ENCODE measurements at places on chromosomes 2 and 18.
A peak's percentile ranks its signal among the peaks of the same experiment; 100 is the strongest.

DNA sequence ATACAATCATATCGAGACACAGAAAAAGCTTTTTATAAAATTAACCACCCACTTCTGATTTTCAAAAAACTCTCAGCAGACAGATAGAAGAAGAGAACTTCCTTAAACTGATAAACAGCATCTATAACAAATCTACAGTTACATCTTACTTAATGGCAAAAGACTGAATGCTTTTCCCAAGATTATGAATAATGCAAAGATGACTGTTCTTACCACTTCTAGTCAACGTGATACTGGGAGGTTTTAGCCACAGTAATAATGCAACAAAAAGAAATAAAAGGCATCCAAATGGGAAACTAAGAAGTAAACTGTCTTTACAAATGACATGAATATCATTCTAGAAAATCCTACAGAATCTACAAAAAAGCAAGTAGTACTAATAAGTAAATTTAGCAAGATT lies 58.0 kb upstream of the TMEM247 start:
- H3K4me3 ChIP-seq, result no peak overlapping the region
- no peaks in the 10 kb centered on the region for H3K4me1 ChIP-seq
- no peak for DNase-seq
- no peak overlapping the region for H3K27ac ChIP-seq

GRCh38 chr2:120516679-120517314 lies 170.9 kb downstream of the INHBB start:
- no peak overlapping the region for H3K27ac ChIP-seq
- peaks cover 9% of the 10 kb centered on the region for H3K4me1 ChIP-seq
- DNase-seq, result no peak

- no peaks in the 10 kb centered on the region for H3K4me1 ChIP-seq
- H3K27ac ChIP-seq, result no peak overlapping the region
- no peak for DNase-seq
- H3K36me3 ChIP-seq, result no peaks in the 10 kb centered on the region
Observed at GRCh38 chr2:225073198-225073597, 30.9 kb upstream of the DOCK10 start.

DNA sequence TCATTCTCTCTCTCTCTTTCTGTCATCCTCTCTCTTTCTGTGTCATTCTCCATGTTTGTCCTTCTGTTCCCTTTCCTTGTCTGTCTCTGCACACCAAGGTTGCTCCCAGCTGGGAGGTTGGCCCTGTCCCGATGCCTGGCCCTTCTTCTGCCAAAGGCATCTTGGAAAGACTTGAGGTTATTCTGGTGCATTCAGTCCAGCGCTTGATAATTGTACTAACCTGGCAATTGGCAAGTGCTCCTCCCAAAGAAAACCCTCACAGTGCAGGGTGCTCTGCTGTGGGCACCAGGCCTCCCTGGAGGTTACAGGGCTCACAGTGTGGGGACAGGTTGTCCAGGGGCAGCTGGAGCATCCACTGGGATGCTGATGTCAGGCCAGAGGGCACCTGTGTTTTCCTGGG lies 95.4 kb downstream of the GLI2 start:
- no peak for DNase-seq
- no peaks in the 10 kb centered on the region for H3K36me3 ChIP-seq
- H3K4me3 ChIP-seq, result no peak overlapping the region
- H3K27me3 ChIP-seq, result peaks cover 57% of the 10 kb centered on the region

GRCh38 chr2:12587729-12588522 lies 128.8 kb upstream of the TRIB2 start:
- H3K27ac ChIP-seq, result no peak overlapping the region
- DNase-seq, result no peak
- H3K36me3 ChIP-seq, result no peaks in the 10 kb centered on the region
- H3K4me3 ChIP-seq, result no peak overlapping the region

DNA sequence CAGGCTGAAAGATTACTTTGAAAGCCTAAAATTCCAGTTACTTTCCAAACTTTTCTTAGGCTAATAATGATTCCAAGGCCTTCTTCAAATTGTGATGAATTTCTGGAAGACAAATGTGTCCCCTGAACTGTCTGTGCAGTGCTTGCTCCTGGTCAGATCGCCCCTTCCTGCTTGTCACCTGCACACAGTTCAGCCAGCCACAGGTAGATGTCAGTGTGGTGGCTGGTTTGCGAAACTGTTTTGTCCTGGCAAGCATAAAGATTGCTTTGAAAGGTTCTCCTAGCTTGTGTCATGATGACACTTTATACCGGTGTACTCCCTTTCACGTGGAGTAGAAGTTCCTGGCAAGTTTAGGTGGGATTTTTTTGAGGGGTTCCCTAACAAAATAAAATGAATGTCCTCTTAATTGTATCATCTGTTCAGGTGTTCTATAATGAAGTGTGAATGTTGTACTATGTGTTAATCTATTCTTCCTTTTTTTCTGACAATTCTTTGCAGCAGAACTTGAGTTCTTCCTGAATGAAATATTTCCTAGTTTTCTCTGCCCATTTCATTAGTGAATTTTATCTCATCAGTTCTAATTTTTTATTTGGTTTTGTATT lies 298.8 kb downstream of the ZNF407 start:
- peak overlapping the region; percentile 84 for H3K27ac ChIP-seq
- no peak overlapping the region for H3K4me3 ChIP-seq
- no peak for DNase-seq

- H3K4me3 ChIP-seq, result no peak overlapping the region
- no peak for DNase-seq
- no peaks in the 10 kb centered on the region for H3K36me3 ChIP-seq
- no peaks in the 10 kb centered on the region for H3K27me3 ChIP-seq
- no peak overlapping the region for H3K27ac ChIP-seq
Observed at GRCh38 chr2:142190805-142191204, 60.0 kb upstream of the LRP1B start.

- DNase-seq, result no peak
- H3K27me3 ChIP-seq, result no peaks in the 10 kb centered on the region
- H3K36me3 ChIP-seq, result peaks cover 9% of the 10 kb centered on the region
- no peak overlapping the region for H3K27ac ChIP-seq
- peaks cover 6% of the 10 kb centered on the region for H3K4me1 ChIP-seq
Observed at GRCh38 chr2:241163601-241164118, 13.4 kb downstream of the PPP1R7 start.

DNA sequence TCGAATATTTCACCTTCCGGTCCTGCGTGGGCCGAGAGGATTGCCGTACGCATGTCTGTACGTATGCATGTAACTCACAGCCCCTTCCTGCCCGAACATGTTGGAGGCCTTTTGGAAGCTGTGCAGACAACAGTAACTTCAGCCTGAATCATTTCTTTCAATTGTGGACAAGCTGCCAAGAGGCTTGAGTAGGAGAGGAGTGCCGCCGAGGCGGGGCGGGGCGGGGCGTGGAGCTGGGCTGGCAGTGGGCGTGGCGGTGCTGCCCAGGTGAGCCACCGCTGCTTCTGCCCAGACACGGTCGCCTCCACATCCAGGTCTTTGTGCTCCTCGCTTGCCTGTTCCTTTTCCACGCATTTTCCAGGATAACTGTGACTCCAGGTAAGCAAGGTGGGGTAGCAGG lies at the start of gene SERPINB5:
TSS of gene SERPINB5 (plus strand) at position 291 of the 400 bp plus-strand sequence. CDS start 7,471 bp downstream, outside the sequence.
- peaks cover 1% of the 10 kb centered on the region for H3K4me1 ChIP-seq
- no peak within 1 kb of the TSS for H3K4me3 ChIP-seq
- DNase-seq, result no peak
- peaks cover 6% of the 10 kb centered on the region for H3K27me3 ChIP-seq
- no peaks in the 10 kb centered on the region for H3K36me3 ChIP-seq

- peak within 1 kb of the TSS; percentile 83 for H3K4me3 ChIP-seq
- peaks cover 27% of the 10 kb centered on the region for H3K4me1 ChIP-seq
- DNase-seq, result peak; percentile 43
- H3K27me3 ChIP-seq, result peaks cover 9% of the 10 kb centered on the region
Observed at GRCh38 chr18:27185025-27185763, at the start of gene CHST9. Gene CHST9 (minus strand): TSS chr18:27185308. CDS start chr18:27142809, 42,499 bp downstream.

DNA sequence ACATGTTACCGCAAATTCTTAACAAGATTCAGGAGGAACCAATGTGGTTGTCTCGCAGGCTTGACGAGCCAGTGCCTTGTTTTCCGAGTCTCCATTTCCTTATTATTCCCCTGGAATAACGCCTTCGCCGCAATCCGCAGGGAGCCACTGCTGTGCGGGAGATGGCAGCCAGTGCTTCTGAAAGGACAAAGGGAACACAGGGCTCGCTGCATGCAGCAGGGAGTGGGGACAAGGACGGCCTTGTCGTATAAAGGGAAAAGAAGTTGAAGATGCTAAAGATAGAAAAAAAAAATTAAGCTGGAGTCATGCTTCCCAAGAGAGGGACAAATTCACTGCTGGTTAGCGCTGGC lies 221.4 kb downstream of the NDUFA10 start:
- no peak for DNase-seq
- no peaks in the 10 kb centered on the region for H3K36me3 ChIP-seq
- H3K4me1 ChIP-seq, result peaks cover 5% of the 10 kb centered on the region
- no peak overlapping the region for H3K27ac ChIP-seq

DNA sequence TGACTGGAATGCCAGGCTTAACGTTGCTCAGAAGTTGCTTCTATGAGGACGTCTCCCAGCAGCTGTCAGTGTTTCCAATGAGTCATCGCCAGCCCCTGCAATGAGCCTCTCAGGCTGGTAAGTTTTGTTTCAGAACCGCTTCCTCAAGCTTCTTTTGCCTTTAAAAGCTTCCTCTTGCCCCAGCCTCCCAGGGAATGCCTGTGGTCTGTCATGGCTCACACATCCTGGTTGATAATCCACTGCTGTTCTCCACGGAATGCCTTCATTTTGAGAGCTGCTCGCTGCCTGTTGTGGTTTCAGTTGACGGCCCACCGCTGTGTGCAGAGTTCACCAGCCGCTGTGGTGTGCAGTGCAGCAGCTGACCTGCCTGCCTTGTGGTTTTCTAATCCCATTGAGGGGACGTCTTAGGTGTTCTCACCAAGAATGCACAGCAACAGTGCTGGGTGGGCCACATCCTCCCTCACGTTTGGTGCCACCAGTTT lies 96.4 kb downstream of the RTP5 start:
- no peaks in the 10 kb centered on the region for H3K36me3 ChIP-seq
- no peaks in the 10 kb centered on the region for H3K27me3 ChIP-seq

- H3K36me3 ChIP-seq, result no peaks in the 10 kb centered on the region
- H3K4me1 ChIP-seq, result no peaks in the 10 kb centered on the region
- H3K4me3 ChIP-seq, result no peak overlapping the region
- H3K27ac ChIP-seq, result no peak overlapping the region
- DNase-seq, result no peak
Observed at GRCh38 chr18:45270289-45270771, 344.9 kb upstream of the SLC14A2 start.

- no peaks in the 10 kb centered on the region for H3K4me1 ChIP-seq
- H3K36me3 ChIP-seq, result no peaks in the 10 kb centered on the region
- no peak overlapping the region for H3K4me3 ChIP-seq
- peaks cover 3% of the 10 kb centered on the region for H3K27me3 ChIP-seq
- no peak overlapping the region for H3K27ac ChIP-seq
Observed at GRCh38 chr2:127631541-127631996, 14.4 kb upstream of the GPR17 start.

- DNase-seq, result no peak
- H3K36me3 ChIP-seq, result no peaks in the 10 kb centered on the region
- H3K27me3 ChIP-seq, result no peaks in the 10 kb centered on the region
- no peak overlapping the region for H3K4me3 ChIP-seq
- H3K4me1 ChIP-seq, result peaks cover 6% of the 10 kb centered on the region
Observed at GRCh38 chr2:183604065-183604464, 479.8 kb downstream of the NUP35 start.

DNA sequence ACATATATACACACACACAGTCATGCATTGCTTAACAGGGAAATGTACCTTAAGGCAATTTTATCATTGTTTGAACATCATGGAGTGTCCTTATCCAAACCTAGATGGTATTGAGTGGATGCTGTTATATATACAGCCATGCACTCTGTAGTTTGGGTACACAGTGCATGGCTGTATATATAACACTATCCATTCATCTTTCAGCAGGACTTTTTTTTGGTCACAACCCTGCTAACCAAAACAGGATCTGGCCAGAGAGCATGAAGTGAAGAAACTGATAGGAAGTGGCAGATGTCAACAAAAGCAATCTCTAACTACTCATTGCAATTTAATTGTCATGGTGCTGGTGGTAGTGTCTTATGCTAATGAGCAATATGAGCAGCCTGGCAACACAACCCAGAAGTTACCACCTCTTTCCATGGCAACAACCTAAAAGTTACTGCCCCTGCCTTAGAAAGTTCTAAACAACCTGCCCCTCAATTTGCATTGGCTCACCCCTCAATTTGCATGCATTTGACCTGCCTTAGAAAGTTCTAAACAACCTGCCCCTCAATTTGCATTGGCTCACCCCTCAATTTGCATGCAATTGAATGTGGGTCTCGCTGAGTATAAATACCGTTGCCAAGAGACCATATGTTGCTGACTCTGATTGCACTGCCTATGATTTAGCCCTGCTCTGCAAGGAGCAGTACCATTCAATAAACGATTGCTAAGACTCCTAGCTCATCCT lies 434.9 kb downstream of the DSEL start:
- no peak for DNase-seq
- H3K27ac ChIP-seq, result no peak overlapping the region
- H3K4me3 ChIP-seq, result no peak overlapping the region
- H3K27me3 ChIP-seq, result no peaks in the 10 kb centered on the region
- no peaks in the 10 kb centered on the region for H3K36me3 ChIP-seq

DNA sequence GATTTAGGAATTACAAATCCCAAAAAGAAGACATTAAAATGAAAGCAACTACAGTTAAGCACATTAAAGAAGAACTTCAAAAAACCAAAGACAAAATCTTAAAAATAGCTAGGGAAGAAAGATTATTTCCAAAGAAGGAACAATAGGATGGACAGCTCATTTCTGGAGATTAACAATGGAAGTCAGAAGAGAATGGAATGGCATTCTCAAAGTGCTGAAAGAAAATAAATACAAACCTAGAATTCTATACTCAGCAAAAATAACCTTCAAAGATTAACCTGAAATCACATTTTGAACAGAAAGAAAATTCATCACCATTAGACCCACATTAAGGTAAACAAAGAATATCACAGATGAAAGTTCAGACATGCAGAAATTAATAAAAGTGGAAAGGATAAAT lies 229.2 kb downstream of the HDAC4 start:
- no peak overlapping the region for H3K4me3 ChIP-seq
- peaks cover 49% of the 10 kb centered on the region for H3K36me3 ChIP-seq
- no peaks in the 10 kb centered on the region for H3K27me3 ChIP-seq

- no peak for DNase-seq
- H3K27me3 ChIP-seq, result no peaks in the 10 kb centered on the region
- H3K4me1 ChIP-seq, result no peaks in the 10 kb centered on the region
- no peak overlapping the region for H3K27ac ChIP-seq
- H3K4me3 ChIP-seq, result no peak overlapping the region
Observed at GRCh38 chr18:26909599-26910290, 44.2 kb upstream of the AQP4 start.

GRCh38 chr2:176321916-176322315 lies 52.7 kb downstream of the MTX2 start:
- peaks cover 6% of the 10 kb centered on the region for H3K36me3 ChIP-seq
- H3K4me3 ChIP-seq, result no peak overlapping the region
- no peak for DNase-seq
